ENCODE measurements at places on chromosomes 11 and 22. TPM values are rescaled to one million over a fixed set of nuclear protein-coding genes. Genes with fewer than 3 reads are reported as not detected.

The CEP126 gene
- 0.12 TPM for polyA plus RNA-seq

The DNAJB13 gene
- not detected for polyA plus RNA-seq

The ARHGAP8 gene
- polyA plus RNA-seq: not detected

The MUC15 gene
- polyA plus RNA-seq: not detected

The TSGA10IP gene
- not detected for polyA plus RNA-seq

The TMEM86A gene
- polyA plus RNA-seq: 2.6 TPM

The KRTAP5-2 gene
- not detected for polyA plus RNA-seq

The MEI1 gene
- 0.01 TPM for polyA plus RNA-seq

The MMP7 gene
- polyA plus RNA-seq: not detected

The NCAPH2 gene
- 26.3 TPM for polyA plus RNA-seq

The SCGB1A1 gene
- not detected for polyA plus RNA-seq

The APOL5 gene
- polyA plus RNA-seq: 0.04 TPM

The MUC5AC gene
- polyA plus RNA-seq: not detected

The RASSF10 gene
- 0.17 TPM for polyA plus RNA-seq
